ENCODE measurements at places on chromosomes 6 and 20. TPM values are rescaled to one million over a fixed set of nuclear protein-coding genes. Genes with fewer than 3 reads are reported as not detected.
A peak's percentile ranks its signal among the peaks of the same experiment; 100 is the strongest.

Gene KIZ
- 4.8 TPM for total RNA-seq

Gene IMPG1
- total RNA-seq, result not detected

Gene DOK5
- total RNA-seq, result 0.54 TPM

Gene PTK6
- under 0.01 TPM for total RNA-seq

Gene ZBP1
- 0.54 TPM for total RNA-seq

Gene SERINC1
- 59.2 TPM for total RNA-seq

Gene RNF144B
- 16.7 TPM for total RNA-seq

Gene GPX5
- total RNA-seq, result not detected

DNA sequence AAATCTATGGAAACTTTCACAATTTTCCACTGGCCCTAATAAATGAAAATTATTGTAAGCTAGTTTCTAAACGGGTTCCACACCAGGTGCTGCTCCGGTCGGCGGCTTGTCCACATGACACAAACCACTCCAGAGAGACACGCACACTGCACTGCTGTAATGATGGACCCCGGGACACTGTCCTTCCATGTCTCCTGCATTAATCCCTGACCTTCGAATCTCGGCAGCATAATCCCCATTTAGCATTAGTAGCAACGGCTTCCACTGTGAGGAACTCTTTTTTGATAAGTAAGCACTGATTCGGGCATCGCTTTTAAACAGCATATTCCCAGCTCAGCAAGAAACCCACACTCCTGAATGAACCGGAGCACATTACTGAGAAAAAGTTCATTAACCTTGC is 43.5 kb downstream of the INSM1 start:
- no peak for DNase-seq

DNA sequence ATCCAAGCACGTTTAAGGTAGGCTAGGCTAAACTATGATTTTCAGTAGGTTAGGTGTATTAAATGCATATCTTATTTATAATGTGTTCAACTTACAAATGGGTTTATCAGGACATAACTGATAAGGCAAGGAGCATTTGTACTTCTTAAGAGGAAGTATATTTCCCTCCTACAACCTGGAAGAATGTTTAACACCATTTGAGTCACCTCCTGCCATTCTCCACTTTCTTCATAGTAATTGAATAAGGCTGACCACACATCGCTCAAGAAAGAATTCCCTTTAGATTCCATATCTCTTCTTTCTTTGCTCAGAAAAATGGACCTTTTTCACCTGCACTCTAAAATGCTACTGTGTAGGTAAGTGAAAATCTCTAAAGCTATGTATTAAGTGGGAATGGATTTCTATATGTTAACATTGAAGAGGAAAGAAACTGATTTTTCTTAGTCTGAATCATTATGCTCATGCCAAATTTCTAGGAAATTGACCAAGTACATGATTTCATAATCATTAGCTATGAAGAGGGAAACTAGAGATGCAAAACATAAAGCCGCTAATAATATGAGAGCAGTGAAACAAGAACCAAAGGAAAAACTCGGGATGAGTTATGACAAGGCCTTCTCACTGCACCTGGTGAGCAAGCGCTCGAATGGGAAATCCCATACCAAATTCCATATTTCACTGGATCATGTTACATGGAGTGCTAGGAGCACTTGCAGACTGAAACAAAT is 210.4 kb downstream of the ALDH8A1 start:
- no peak for DNase-seq

DNA sequence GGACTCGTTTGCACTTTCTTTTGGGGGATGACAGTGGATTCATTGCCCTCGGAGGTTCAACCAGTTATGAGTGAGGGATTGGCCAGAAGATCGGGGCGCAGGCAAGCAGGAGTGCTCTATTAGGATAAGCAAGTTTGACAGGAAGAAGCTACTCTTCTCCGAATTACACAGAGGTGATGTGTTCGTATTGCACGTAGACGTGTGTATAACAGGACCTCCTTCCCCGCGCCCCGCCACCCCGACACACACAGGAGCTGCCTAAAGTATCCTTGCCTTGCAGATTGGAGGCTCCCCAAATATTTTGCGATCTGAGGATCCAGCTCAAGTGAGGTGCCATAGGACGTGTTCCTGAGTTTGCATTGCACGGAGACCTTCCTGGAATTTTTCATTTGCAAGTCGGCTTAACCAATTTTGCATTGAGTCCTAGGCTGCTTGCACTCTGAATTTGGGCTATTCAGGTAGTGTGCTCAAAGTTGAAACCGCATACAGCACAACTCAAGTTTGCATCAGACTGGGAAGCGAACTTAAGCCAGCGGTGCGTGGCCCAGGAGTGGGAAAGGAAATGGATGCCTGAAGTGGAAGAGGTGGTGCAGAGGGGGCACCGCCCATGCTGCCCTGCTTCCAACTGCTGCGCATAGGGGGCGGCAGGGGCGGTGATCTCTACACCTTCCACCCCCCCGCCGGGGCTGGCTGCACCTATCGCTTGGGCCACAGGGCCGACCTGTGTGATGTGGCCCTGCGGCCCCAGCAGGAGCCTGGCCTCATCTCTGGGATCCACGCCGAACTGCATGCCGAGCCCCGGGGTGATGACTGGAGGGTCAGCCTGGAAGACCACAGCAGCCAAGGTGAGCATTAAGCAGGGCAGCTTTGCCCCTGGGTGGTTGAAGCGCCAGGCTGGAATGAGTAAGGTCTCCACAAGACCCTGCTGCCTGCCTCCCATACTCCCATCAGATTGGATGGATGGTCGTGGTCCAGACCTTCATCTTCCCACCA is 770 bp downstream of the TCF19 start:
- peak; percentile 20 for DNase-seq

- DNase-seq, result no peak
These were observed 129.9 kb downstream of the SMAP1 start for GRCh38 chr6:70797625-70798024.

- DNase-seq, result no peak
These were observed 1.1 kb downstream of the RNASET2 start for GRCh38 chr6:166955121-166955864.

DNA sequence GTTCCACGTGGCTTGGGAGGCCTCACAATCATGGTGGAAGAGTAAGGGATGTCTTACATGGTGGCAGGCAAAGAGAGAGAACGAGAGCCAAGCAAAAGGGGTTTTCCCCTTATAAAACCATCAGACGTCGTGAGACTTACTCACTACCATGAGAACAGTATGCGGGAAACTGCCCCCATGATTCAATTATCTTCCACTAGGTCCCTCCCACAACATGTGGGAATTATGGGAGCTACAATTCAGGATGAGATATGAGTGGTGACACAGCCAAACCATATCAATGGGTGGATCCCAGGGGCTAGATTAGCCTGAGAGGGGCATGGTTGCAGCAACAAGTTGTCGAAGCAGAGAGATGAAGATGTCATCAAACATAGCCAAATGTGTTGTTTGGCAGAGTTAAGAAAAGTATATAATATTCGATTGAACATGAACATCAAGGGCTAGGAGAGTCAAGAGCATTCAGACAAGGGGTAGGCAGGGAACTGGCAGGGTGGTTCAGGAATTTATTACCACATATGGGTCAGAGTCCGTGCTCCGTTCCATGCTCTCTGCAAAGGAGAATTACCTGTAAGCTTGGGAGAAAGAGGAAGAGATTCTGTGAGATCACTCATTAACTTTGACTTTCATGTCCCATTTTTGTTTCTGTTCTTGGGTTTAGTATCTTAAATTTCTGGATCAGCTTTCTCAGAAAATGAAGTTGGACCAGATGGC is 98.8 kb downstream of the CCDC170 start:
- DNase-seq, result no peak

DNA sequence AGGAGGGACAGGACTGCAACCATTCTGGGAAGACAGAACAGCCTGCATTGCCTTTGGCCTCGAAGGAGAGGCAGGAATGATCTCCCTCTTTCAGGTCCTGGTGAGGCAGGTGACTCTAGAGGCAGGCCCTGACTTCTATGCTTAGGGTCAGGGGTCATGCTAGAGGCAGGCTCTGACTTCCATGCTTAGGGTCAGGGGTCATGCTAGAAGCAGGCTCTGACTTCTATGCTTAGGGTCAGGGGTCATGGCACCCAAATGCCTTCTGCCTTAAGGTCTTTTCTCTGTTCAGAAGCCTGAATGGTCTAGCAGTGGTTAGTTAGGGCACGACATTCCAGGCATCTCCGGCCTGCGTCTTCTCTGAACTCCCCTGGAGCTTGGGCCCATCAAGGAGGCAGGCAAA is 35.1 kb upstream of the AAR2 start:
- no peak for DNase-seq

DNA sequence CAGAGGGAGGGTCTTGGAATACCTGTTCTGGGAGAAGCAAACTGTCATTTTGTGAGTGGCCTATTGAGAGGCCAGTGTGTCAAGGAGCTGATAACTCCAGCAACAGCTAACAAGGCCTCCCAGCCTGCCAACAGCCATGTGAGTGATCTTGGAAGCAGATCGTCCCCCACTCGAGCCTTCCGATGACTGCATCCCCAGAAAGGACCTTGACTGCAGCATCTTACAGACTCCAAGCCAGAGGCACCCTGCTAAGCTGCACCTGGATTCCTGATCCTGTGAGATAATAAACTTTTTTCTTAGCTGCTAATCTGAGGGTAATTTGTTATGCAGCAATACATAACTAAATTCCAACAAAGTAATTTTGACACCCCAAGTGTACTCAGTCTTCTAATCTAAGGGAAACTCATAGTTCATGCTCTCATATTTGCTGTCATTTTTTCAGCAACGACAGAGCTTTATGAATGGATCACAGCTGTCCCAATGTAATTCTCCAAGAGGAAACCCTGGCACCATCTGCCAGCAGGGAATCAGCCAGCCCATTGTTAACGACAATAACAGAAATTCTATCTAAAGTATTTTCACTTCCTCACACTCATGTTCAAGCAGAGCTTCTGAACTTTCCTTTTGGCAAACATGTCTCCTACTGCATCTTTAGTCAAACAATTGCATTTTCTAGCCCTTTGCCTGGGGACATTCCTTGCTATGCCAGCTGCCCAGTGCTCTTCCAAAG is 470.2 kb upstream of the BTBD3 start:
- DNase-seq, result no peak

DNA sequence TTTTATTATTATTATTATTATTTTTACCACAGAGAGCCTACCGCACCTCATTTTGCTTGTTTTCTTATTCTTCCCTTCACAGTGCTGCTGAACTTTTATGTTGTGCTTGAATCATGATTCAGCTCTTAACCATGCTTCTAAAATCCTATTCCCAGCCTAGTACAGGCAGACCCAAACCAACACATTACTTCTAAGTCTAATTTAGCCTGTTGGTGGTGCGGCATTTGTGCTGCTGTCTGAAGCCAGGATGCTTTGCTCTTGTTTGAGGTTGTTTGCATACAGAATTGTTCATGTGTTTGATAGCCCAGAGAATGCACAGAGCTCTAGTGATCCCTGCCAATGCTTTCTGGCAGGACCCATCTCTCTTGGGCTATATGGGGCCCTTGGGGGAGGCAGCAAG is 213.5 kb upstream of the KCNG1 start:
- no peak for DNase-seq

DNA sequence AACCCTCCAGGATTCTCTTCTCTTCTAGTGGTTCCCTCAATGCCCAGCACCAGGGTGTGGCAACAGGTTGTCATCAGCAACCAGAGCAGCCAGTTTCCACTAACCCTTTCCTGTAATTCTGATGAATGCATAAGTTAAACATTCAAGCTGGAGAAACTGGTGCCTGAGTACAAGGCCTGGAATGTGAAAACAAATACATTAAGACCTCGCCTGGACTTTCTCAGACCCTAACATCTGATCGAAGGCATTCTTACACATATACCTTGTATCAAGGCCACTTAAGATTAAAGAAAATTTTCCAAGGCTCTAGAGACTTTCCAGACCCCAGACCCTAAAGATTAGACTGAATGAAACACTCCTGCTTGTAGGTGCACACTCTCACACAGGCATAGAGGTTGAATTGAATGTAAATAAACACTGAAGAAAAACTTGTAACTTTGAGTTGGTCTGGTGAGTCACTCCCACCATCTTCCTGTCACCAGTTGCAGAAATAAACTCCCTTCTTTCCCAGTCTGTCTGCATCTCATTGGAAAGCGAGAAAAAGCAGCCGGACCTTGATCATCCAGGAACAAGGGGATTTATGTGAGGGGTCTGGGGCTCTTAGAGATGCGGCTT is 9.0 kb downstream of the LRP11 start:
- DNase-seq, result no peak

- no peak for DNase-seq
These were observed 164.9 kb upstream of the SASH1 start for GRCh38 chr6:148177589-148178233.

DNA sequence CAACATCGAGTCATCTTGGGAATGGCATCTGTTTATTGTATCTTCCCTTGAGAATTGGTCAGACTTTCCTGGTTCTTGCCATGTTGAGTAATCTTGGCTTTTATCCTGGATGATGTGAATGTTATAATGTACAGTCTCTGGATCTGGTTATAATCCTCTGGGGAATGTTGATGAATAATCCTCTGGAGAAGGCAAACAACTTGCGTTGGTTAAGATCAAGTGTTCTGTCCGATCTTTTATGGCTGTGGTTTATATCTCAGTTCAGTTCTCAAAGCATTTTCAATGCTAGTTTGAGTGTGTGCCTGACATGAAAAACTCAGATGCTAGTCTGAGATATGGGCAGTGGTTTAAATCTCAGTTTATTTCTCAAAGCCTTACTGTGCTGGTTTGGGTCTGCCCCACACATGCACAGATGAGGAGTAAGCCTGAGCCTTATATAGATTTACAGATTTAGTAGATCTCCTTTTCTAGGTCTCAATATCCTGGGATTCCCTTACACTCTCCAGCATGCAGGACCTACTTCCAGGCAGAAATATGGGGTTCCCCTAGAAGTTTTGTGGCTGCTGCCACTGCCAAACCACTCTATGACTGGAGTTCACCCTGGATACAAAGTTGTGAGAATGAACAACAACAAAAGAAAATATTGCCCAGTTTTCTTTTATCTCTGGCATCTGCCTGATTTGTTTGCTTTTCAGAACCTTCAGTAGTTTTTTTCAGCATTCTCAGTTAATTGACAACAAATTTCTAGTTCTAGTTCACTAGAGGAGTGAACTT is 191.8 kb upstream of the MAN1A1 start:
- DNase-seq, result no peak

DNA sequence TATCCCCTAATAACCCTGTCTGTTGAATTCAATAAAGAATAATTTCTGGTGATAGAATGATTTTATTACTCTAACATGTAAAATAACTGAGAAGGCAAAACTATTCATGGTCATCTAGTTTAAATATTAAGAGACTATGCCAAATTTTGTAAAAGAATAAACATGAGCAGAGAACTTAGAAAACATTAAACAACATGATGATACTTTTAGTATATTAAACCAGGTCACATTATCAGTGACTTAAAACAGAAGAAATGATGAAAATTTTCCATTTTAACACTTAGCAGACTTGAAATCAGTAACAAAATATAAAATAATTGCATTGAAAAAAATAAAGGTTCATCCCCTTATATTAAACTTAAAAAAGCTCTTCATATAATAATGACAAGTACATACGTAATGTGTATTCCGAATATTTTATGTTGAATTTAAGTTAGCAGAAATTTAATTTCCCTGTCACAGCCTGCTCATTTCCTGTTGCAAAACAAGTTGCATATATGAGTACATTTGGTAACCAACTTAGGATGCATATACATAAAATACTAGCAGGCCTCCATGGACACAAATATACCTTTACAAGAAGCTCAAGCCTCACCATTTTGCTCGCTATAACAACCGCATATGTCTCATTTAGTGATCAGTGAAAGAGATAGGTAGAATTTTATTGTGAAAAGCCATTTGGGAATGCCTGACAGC is 40.6 kb downstream of the DTNBP1 start:
- no peak for DNase-seq

- no peak for DNase-seq
These were observed 157.7 kb downstream of the ANKRD60 start for GRCh38 chr20:58070664-58071196.
